ENCODE measurements at places on chromosomes 12 and 14.
A peak's percentile ranks its signal among the peaks of the same experiment; 100 is the strongest.

DNA sequence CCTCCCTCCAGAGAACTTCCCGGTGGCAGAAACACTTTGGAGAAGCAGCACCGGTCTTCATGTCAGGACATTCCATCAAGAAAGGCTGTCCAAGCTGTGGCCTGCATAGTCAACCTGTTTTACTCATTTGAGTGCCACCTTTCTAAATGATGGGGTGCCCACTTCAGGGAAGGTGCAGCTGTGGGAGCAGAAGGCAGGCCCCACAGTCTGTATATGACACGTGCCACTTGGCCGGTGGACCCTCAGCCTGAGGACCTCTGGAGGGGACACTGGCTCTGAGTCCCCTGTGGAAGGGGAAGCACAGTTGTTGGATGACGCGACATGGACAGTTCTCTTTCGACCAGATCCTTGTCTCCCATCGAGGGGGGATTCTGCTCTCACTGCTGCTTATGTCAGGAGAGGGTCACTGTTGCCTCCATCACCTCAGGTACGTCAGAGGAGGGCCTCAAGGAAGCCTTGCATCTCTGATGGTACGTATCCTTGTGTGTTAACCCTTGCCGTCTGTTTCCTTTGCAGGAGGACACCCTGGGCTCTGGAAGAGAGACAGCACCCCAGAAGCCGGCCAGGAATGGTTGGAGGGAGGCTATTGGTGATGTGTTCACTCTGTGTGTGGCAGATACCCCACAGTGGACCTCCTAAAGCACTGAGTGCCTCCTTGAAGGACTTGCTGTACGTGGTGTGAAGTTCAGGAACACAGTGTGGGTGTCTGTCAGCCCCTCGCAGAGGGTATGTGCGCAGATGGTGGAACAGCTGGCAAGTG, 132.1 kb upstream of the RTL1 start:
- H3K27me3 ChIP-seq, result no peaks in the 10 kb centered on the region
- no peaks in the 10 kb centered on the region for H3K4me1 ChIP-seq
- no peak for DNase-seq
- no peaks in the 10 kb centered on the region for H3K36me3 ChIP-seq
- no peak overlapping the region for H3K4me3 ChIP-seq
- no peak overlapping the region for H3K27ac ChIP-seq

- no peak overlapping the region for H3K4me3 ChIP-seq
- H3K36me3 ChIP-seq, result no peaks in the 10 kb centered on the region
- H3K27me3 ChIP-seq, result no peaks in the 10 kb centered on the region
- no peaks in the 10 kb centered on the region for H3K4me1 ChIP-seq
Observed at GRCh38 chr14:91751719-91752118, 19.8 kb upstream of the CATSPERB start.

GRCh38 chr12:53887006-53887405, 51.6 kb upstream of the HOXC13 start:
- no peak overlapping the region for H3K27ac ChIP-seq
- H3K4me1 ChIP-seq, result no peaks in the 10 kb centered on the region

DNA sequence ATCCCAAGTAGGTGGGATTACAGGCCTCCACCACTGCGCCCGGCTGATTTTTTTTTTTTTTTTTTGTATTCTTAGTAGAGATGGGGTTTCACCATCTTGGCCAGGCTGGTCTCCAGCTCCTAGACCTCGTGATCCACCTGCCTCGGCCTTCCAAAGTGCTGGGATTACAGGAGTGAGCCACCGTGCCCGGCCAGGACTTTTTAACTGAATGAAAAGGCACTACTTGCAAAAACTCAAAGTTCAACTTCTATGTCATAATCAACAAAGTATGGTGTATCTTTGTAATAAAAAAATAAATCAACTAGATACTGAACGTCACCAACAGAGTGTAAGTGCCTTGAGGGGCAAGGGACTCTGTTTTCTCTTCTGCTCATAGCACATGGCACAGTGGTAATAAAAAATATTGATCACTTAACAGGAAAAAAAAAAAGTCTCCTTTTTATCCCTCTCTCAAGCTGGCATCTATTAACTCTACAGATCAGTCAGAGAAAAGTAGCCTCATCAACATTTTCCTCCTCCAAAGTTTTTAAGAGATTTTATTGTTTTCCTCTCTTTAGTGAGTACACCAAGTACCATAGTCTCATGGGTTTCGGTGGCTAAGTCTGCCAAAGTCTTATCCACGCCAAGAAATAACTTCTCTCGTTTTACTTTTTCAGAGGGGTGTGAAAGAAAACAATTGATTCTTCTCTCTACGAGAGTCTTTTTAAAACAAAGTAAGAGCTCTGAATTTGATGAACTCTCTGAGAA, 10.6 kb upstream of the FOXN3 start:
- H3K27me3 ChIP-seq, result no peaks in the 10 kb centered on the region
- no peaks in the 10 kb centered on the region for H3K36me3 ChIP-seq
- peak overlapping the region; percentile 86 for H3K27ac ChIP-seq
- H3K4me1 ChIP-seq, result peaks cover 26% of the 10 kb centered on the region

GRCh38 chr12:3632754-3633153, 120.2 kb downstream of the CRACR2A start:
- H3K27me3 ChIP-seq, result no peaks in the 10 kb centered on the region
- no peaks in the 10 kb centered on the region for H3K4me1 ChIP-seq
- no peak overlapping the region for H3K4me3 ChIP-seq

DNA sequence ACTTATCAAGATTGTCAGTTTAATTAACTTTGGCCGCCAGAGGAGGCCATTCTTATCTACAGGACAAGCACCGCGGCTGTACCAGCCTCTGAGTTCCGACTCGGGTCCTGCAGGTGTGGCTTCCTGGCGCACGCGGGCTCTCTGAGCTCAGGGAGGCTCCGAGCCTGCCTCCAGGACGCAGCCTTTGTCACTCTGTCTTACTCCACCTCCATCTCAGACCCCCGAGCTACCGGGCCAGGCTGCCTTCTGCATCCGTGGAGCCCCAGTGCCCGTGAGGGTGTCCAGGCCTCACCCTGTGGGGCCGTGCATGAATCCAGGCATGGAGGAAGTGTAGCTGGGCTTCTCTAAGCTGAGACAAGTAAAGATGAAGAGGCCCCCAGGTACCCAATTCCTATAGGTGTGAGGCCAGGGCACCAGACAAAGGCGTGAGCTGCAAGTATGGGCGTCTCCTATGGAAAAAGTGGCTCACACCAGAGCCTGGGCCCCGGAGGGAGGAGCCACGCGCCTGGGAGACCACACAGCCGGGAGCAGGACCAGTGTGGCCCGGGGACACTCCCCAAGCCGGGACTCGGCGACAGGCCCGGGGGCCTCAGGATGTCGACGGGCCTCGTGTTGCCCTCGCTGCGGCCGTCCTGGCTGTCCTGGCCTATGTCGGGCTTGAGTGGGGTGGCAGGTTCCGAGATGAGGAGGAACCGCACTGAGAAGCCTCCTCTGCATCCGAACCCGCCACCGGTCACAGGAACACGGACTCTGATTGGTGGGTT, 42.8 kb downstream of the NOC4L start:
- no peak overlapping the region for H3K4me3 ChIP-seq
- peaks cover 11% of the 10 kb centered on the region for H3K4me1 ChIP-seq
- DNase-seq, result no peak
- no peak overlapping the region for H3K27ac ChIP-seq

DNA sequence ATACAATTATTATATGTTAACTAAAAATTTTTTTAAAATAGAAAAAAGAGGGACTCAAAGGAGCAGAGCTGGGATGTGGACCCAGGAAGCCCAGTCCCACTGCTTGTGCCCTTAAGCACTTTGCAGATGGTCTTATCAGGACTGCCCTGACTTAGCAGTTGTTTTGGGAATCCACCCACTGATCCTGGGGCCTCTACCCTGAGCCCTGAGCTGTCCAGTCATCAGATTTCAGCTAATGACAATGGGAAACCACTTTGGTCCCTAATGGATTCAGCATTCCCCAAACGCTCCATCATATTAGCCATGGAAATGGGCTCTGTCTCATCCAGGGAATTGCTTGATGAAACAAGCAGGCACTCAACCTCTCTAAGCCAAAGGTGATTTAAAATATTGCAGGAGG, 22.5 kb upstream of the WSCD2 start:
- no peak for DNase-seq
- no peaks in the 10 kb centered on the region for H3K27me3 ChIP-seq
- no peak overlapping the region for H3K4me3 ChIP-seq
- no peak overlapping the region for H3K27ac ChIP-seq
- no peaks in the 10 kb centered on the region for H3K36me3 ChIP-seq

DNA sequence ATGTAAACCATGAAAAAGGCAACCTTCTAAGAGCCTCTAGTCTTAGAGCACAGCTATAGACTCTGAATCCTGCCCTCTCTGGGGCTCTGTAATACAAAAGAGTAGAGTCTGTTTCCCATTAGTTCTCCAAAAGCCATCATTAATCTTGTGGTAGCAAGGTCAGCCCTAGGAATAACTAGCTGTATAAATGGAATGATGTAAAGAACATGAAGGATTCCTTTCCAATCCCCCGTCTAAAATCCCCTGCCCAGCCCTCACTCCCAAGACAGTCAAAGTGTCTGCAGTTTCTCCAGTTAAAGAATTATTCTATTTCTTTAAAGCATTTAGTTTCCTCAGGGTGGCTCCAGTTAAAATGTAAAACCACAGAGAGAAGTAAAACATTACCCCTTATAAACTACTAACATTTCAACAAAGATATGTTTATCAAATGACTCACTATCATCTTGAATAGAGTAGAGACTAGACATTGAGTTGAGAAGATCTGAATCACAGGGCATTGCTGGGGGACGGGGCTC, 104.2 kb downstream of the ST8SIA1 start:
- H3K4me3 ChIP-seq, result no peak overlapping the region

GRCh38 chr14:105491366-105491973, 424 bp downstream of the TEDC1 start:
- H3K36me3 ChIP-seq, result no peaks in the 10 kb centered on the region
- peak overlapping the region; percentile 86 for H3K27ac ChIP-seq
- H3K4me3 ChIP-seq, result peak overlapping the region; percentile 68
- H3K4me1 ChIP-seq, result peaks cover 19% of the 10 kb centered on the region

DNA sequence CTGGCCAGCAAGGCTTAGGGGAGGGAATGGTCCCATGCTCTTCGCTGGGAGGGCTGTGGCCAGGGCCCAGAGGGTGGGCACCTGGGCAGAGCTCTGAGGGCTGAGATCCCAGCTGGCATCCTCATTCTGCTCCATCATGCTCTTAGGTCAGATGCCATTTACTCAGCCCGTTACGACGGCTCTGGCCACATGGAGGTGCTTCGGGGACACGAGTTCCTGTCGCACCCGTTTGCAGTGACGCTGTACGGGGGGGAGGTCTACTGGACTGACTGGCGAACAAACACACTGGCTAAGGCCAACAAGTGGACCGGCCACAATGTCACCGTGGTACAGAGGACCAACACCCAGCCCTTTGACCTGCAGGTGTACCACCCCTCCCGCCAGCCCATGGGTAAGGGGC, 30.8 kb upstream of the LRP1-AS start:
- H3K27me3 ChIP-seq, result no peaks in the 10 kb centered on the region
- H3K27ac ChIP-seq, result no peak overlapping the region
- H3K4me1 ChIP-seq, result peaks cover 15% of the 10 kb centered on the region
- DNase-seq, result no peak

- no peak overlapping the region for H3K4me3 ChIP-seq
- peaks cover 11% of the 10 kb centered on the region for H3K4me1 ChIP-seq
- no peaks in the 10 kb centered on the region for H3K36me3 ChIP-seq
- no peak overlapping the region for H3K27ac ChIP-seq
Observed at GRCh38 chr12:55899082-55899481, 28.6 kb downstream of the PYM1 start.

- no peaks in the 10 kb centered on the region for H3K36me3 ChIP-seq
- no peak overlapping the region for H3K4me3 ChIP-seq
- no peaks in the 10 kb centered on the region for H3K4me1 ChIP-seq
Observed at GRCh38 chr12:70049596-70050360, 193.5 kb upstream of the CNOT2 start.

DNA sequence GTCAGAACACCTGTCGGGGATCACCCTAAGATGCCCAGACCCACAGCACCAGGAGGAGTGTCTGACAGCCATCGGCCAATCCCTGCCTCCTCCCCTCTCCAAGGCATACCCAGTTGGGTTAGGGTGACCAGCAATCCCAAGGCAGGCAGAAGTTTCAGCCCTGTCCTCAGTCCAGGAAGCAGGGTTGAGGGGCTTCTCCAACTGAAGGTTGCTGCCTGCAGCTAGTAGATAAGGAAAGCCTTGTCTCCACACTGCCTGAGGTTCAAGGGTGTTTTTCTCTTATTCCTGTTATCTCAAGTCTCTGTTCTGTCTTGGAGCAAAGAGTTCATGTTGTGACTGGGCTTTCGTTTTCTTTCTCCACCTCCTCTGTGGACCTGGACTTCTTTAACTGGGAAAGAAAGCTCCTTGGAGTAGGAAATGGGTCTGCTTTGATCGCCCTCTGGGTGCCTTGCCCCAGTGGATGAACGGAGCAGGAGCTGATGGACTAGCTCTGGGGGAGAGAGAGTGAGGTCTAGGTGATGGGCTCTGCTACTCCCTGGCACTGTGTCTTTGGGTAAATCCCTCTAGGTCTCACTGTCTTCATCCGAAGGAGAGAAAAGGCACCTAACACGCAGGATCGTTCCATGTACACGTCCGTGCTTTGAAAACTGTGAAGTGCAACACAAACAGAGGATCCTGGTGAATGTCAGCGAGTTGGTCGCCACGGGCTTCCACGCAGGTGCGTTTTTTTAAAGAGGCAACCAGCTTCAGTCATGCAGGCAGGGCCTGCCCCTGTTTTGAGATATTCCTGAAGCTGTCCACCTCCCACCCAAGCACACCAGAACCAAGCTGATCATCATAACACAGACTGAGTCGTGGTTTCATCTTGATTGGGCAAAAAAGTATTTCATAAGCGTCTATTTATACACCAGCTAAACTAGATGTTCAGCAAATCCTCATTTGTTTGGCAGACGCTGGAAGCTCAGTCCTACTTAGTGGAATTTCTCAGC, 52.5 kb upstream of the FOXN3 start:
- H3K36me3 ChIP-seq, result no peaks in the 10 kb centered on the region
- H3K27ac ChIP-seq, result no peak overlapping the region
- peaks cover 3% of the 10 kb centered on the region for H3K4me1 ChIP-seq
- DNase-seq, result no peak
- no peaks in the 10 kb centered on the region for H3K27me3 ChIP-seq
- no peak overlapping the region for H3K4me3 ChIP-seq

- H3K27me3 ChIP-seq, result no peaks in the 10 kb centered on the region
- H3K36me3 ChIP-seq, result no peaks in the 10 kb centered on the region
- H3K4me3 ChIP-seq, result no peak overlapping the region
- DNase-seq, result no peak
- H3K27ac ChIP-seq, result no peak overlapping the region
Observed at GRCh38 chr14:64610049-64610746, 60.4 kb downstream of the PPP1R36 start.

GRCh38 chr12:50695961-50696360, 67.9 kb upstream of the ATF1 start:
- no peak for DNase-seq
- H3K27ac ChIP-seq, result no peak overlapping the region
- H3K36me3 ChIP-seq, result no peaks in the 10 kb centered on the region
- H3K27me3 ChIP-seq, result no peaks in the 10 kb centered on the region
- peaks cover 11% of the 10 kb centered on the region for H3K4me1 ChIP-seq

- H3K4me3 ChIP-seq, result no peak overlapping the region
- no peak for DNase-seq
- no peak overlapping the region for H3K27ac ChIP-seq
- H3K27me3 ChIP-seq, result no peaks in the 10 kb centered on the region
Observed at GRCh38 chr14:50766338-50766886, 64.5 kb downstream of the NIN start.

- H3K4me1 ChIP-seq, result peaks cover 3% of the 10 kb centered on the region
- H3K36me3 ChIP-seq, result no peaks in the 10 kb centered on the region
- DNase-seq, result no peak
- H3K27ac ChIP-seq, result no peak overlapping the region
Observed at GRCh38 chr12:12294215-12295005, 27.6 kb upstream of the LRP6 start.

GRCh38 chr12:108043750-108044533, 85.1 kb upstream of the WSCD2 start:
- DNase-seq, result no peak
- no peaks in the 10 kb centered on the region for H3K36me3 ChIP-seq
- no peak overlapping the region for H3K27ac ChIP-seq

- H3K36me3 ChIP-seq, result no peaks in the 10 kb centered on the region
- DNase-seq, result no peak
Observed at GRCh38 chr12:98998697-98999299, 353.7 kb downstream of the APAF1 start.
